ENCODE measurements at places on chromosomes 12 and 14.

DNA sequence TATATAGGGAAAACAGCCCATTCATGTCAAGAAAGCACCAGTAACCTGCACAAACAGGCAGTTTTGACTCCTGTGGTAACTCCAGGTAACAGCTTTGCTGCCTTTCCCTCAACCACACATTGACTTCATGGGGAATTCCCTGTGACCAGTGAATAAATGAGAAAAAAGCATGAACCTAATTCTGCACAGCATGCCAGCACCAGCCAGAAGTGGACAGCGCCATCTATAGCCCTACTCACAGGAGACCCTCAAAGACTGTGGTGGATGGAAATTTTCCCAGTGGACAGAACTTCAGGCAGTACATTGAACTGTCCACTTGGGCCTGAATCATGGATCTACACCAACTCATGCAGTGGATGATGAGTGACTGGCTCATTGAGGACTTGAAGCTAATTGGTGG is 152.1 kb downstream of the SLC8A3 start:
- DNase-seq: no peak

DNA sequence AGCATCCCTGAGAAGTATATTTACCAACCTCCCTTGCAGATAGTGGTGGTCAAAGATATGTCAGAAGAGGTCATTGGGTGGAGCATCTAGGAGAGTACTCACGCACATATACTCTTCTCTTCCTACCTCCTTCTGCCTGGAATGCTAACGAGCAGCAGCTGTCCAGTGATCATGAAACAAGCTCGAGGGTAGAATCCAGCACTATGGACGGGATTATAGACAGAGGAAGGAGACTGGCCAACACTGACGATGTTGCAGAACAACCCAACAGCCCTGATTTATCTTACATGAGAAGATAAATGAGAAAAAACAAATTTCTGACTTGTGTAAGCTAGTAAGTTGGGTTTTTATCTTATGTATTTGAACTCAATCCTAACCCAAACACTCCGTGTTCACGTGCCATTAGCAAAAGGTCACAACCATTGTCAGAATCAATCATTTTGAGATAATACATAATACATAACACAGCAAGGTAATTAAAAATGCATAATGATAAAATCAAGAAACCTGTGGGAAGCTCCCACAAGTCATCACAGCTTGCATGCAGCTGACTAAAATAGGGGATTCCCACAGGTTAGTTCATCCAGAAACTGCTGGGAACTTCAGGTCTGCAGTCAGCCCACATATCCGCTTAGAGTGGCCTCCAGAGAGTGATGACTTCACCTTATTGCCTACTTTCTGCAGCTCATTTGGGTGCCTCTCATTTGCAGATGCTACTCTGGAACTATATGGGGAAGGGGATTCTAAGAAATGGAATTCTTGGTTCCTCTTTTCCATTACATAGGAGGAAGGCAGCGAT is 36.3 kb upstream of the STK38L start:
- no peak for DNase-seq

DNA sequence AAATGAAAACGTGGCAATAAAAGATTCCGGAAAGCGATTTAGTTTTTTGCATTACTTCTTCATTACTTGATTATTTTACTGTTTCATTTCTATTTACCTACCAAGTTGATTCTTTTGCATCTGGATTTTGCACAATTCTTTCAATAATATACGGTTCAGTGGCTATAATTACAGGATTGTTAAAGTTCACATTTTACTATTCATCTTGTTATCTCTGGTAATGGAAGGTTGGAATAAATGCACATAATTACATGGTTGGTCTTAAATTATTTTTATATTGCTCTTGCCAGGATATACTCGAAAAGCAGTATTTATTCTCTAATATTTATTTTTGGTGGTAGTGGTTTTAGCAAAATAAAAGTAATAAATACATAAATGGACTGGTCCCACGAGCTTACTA is 837.9 kb downstream of the DIO2 start:
- no peak for DNase-seq

DNA sequence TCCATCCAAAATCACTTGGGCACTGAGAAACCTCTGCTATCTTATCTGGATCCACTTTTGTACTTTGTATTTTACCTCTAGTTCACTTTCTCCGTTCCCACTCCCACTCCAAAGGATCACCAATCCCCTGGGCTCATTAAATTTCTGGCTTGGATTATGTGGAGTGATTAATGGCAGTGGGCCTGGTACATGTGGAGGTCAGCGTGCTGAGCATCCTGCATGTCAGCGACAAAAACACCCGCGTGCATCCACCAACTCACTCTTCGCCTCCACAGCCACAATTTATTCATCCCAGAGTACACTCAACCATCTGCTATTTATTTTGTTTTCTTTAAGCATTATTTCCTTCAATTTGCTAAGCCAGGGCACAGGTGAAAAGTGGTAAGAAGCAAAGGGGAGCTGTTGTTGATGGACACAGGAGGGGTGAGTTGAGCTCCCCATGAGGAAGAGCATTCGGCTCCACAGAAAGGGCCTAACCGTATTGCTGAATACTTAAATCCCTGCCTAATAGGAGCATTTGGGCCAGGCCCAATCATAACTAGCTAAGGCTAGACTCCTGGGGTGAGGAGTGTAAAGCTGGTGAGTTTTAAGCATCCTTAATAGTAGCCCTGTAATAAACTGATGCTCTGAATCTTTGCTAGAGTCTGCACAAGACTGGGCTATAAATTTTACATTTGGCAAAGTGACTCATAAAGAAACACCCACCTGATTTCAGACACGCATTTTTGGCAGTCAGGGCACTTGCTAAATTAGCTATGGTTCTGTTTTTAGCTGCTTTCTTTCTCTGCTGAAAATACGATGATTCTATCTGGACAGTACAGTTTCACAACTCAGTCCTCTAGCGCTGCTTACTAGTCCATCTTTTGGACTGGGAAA is 137.8 kb downstream of the SLC25A21 start:
- DNase-seq: peak; percentile 41

DNA sequence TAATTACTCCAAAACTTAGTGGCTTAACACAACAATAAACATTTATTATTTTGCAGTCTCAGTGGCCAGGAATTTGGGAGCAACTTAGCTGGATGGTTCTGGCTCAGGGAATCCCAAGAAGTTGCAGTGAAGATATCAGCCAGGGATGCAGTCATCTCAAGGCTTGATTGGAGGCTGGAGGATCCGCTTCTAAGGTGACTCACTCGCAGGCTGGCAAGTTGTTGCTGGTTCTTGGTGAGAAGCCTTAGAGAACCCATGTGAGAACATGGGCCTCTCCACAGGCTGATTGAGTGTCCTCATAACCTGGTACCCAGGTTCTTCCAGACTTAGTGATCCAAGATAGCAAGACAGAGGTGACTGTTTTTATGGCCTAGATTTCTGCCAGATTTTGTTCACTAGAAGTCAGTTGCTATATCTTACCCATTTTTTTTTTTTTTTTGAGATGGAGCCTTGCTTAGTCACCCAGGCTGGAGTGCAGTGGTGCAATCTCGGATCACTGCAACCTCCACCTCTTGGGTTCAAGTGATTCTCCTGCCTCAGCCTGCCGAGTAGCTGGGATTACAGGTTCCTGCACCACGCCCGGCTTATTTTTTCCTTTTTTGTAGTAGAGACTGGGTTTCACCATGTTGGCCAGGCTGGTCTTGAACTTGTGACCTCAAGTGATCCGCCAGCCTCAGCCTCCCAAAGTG is 32.5 kb downstream of the BRMS1L start:
- DNase-seq: no peak

DNA sequence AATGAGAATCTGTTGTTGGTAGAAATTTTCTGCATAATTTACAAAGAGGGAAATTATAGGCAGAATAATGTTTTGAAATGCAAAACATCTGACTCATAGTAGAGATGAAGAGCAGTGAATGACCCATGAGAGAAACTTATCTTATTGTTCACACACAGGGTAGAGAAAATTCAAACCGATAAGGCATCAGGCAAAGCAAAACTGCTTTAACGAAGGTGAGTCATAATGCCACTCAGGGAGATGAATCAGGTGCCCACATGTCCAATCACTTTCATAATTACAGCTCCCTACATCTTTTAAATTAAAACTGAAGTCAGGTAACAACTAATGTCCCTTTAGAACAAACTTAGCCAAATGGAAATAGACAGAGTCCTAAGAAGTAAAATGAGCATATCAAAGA is 265.6 kb upstream of the GARIN6 start:
- no peak for DNase-seq

- peak; percentile 74 for DNase-seq
Measured at GRCh38 chr12:66679461-66680084, 697 bp upstream of the GRIP1 start.

DNA sequence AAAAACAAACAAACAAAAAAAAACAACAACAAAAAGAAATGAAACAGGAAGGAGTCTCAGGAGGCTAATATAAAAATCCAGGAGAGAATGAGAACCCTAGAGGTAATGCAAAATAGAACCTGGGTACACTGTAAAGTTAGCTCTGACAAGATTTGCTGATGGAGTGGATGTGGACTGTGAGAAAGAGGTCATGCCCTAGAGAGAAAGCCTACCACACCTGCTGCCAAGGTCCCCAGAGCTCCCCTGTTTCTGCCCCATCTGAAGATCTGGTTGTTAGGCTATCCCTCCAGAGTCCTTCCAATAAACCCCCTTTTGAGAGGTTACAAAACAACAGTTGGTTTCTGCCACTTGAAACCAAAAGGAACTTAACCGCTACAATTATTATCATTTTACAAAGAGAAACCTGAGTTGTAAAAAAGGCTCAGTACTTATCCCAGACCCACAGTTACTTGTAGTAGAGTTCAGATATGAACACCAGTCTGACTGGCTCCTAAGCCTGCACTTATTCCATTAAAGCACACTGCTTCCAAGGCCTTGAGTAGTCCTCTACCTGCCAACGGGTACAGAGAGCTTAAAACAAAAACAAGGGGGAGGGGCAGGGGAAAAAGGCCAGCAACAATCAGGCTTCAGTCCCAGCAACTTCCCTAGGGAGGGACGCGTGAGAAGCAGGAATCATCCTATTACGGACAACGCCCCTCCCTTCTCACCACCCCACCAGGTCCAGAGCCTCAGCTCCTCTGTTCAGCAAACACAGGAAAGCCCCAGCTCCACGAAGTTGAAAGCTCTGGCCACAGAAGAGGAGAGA is 27.7 kb downstream of the PPP1R13B start:
- peak; percentile 41 for DNase-seq

DNA sequence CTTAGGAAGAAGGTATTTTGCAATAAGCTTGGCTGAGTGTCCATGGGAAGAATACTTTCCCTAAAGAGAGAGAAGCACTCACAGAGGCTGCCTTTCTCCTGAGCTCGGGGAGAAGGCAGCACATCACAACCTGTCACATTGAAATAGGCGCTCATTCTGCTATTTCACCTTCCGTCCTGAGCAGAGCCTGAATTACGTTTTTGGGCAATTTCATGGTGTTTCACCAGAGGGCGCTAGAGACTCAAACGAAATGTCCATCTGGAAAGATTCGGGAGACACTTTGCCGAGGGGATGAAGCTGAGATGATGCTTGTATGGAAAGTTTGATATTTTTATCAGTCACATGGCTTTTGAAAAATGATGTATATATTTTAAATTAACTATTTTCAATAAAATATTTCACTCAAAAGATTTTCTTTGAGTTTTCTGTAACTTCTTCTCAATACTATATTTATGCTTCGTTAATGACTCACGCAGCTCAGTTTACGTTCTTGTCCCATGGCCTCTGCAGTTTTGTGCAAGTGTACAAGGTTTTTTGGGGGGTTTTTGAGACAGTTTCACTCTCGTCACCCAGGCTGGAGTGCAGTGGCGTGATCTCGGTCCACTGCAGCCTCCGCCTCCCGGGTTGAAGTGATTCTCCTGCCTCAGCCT is 17.4 kb upstream of the B4GALNT3 start:
- DNase-seq: peak; percentile 61

- no peak for DNase-seq
Measured at GRCh38 chr12:78316631-78317468, 486.2 kb downstream of the NAV3 start.

DNA sequence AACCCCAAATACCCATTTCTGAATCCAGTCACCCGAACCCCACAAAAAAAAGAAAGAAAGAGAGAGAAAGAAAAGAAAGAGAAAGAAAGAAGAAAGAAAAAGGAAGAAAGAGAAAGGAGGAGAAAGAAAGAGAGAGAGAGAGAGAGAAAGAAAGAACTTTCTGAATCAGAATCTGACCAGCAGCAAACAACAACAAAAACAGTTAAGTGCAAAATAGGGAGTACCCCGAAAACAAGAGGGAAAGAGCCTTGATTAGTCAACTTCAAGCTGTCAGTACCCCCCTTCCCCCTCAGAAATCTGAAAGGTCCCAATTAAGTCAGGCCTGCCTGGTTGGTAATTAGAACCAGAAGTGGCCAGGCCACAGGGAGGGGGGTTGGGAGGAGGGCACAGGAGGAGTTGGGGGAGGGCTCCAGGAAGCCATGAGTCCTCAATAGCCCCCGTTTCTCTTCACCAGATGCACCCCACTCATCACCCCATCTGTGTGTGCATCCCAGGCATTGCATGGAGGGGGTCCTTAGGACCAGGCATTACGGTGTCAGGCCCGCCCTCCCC is 9.8 kb downstream of the RARG start:
- no peak for DNase-seq

GRCh38 chr12:87323369-87323768 is 705.8 kb downstream of the C12orf50 start:
- peak; percentile 32 for DNase-seq

DNA sequence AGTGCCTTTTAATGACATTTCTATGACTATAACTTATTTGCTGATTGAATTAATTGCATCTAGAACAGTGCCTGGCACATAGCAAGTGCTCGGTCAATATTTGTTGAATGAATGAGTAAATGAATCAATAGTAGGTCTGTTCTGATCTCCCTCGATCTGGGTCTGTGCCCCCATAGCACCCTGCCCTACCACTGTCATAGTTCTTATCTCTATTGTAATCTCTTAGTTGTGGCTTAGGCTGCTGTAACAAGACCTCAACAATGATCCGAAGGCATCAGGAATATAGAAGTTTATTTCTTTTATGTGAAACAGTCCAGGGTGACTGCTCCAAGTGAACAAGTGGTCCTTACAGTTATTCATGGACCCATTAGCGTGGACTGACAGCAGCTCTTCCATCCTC is 44.0 kb upstream of the RPH3A start:
- DNase-seq: no peak

DNA sequence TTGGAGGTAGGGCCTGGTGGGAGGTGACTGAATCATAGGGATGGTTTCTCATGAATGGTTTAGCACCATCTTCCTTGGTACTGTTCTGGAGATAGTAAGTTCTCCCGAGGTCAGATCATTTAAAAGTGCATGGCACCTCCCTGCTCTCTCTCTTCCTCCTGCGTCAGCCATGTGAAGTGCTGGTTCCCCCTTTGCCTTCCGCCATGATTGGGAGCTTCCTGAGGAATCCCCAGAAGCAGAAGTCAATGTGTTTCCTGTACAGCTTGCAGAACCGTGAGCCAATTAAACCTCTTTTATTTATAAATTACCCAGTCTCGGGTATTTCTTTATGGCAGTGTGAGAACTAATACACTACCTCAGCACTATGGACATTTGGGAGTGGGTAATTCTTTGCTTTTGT is 4.8 kb upstream of the LGMN start:
- peak; percentile 41 for DNase-seq

- DNase-seq: no peak
Measured at GRCh38 chr12:12883369-12884001, 7.9 kb upstream of the GPRC5A start.

Data from muscle of back (tissue), 13 donors.